Stimulated activated CD8-positive, alpha-beta memory T cell treated with anti-CD3 and anti-CD28 coated beads, Interleukin-7, amount 100 ng/mL, for 24 hours (primary cell): ENCODE measurements at places on chromosomes 7 and 10.

GRCh38 chr10:78912361-78913218, 156.2 kb upstream of the ZMIZ1 start:
- DNase-seq, result no peak

- no peak for DNase-seq
These were observed 149.0 kb upstream of the TMEM106B start for GRCh38 chr7:12062062-12062461.

DNA sequence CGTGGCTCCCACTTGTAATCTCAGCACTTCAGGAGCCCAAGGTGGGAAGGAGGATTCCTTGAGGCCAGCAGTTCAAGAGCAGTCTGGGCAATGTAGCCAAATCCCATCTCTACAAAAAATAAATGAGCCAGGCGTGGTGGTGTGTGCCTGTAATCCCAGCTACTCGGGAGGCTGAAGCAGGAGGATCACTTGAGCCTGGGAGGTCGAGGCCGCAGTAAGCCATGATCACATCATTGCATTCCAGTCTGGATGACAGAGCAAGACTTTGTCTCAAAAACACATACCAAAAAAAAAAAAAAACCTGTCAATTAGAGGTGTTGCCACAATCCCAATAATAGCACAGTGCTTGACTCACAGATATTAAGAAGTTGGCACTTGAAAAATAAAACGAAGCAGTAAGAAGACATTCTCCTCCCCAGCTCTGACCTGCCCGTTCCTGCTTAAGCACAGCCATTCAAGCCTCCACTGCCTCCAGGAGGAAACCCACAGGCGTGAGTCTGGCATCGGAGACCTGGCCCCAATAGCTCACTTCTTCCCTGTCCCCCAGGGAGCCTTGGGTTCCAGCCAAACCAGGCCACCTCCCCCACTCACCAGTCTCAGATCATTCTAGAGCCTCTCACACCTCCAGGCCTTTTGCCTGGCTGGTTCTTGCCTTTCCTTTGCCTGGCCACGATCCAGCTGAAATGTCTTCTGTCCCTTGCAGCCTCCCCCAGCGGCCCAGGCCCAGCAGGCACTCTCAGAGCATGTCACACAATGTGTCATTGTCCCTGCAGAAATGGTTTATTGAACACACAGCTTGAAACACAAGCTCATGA, 45.3 kb upstream of the GTF2I start:
- DNase-seq, result no peak

DNA sequence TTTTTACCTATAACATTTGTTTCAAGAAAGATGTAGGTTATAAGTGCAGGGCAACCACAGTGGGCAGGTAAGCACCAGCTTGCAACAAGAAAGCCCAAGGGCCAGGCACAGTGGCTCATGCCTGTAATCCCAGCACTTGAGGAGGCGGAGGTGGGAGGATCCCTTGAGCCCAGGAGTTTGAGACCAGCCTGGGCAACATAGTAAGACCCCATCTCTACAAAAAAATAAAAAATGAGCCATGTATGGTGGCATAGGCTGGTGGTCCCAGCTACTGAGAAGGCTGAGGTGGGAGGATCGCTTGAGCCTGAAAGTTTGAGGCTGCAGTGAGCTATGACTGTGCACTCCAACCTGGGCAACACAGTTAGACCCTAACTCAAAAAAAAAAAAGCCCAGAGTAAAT, 12.8 kb downstream of the BCL7B start:
- no peak for DNase-seq

GRCh38 chr10:24777196-24777595, 53.5 kb upstream of the ARHGAP21 start:
- no peak for DNase-seq

GRCh38 chr7:135755351-135755753, 6.7 kb upstream of the FAM180A start:
- DNase-seq, result no peak

- no peak for DNase-seq
These were observed 192.7 kb downstream of the FGFR2 start for GRCh38 chr10:121405549-121405948.

DNA sequence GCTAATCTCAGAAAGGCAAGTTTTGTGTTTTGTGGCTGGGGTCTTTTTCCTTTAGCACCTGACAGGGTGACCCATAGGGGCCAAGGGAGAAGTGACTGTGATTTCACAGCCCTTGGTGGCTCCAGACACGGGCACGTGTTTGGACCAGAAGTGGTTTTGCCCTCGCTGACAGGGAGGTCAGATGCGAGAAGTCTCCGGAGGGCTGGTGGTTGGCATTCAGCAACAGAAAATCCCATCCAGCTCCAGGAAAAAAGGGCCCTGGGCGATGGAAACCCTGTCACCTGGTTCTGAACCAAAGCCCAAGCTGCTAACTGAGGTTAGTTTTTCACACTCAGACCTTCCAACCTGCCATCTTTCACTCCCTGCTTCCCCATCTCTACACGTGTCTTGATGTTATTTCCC, 272.9 kb downstream of the TRIL start:
- no peak for DNase-seq

GRCh38 chr7:135448753-135449152, 61.1 kb downstream of the CNOT4 start:
- DNase-seq, result no peak
